Heart left ventricle (tissue), 16 donors: ENCODE measurements at places on chromosomes 5 and 9. TPM values are rescaled to one million over a fixed set of nuclear protein-coding genes. Genes with fewer than 3 reads are reported as not detected.

DNA sequence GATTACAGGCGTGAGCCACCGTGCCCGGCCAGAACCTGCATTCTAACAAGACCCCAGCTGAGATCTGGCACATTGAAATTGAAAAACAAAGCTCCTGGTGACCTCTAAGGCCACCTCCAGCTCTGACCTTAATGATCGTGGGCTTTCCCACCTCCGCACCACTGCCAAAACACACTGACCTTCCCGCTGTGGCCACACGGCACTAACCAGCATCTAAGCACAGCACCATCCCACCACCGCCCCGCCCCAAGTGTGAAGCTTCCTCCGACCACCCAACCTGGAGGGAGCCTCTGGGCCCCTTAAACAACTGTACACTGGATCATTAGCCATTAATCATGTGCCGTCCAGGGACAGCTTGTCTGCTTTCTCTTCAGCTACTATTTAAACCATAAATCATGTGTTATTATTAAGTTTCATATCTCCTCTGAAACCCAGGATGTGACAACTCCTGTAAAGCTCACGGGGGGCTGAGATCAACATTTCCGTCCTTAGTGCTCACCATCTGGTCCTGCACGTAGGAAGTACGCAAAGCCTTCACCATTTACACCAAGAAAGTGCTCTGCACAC, 80.6 kb downstream of the COL23A1 start:
- no peak for DNase-seq
- no peaks in the 10 kb centered on the region for H3K4me1 ChIP-seq
- no peak overlapping the region for H3K27ac ChIP-seq
- H3K4me3 ChIP-seq: no peak overlapping the region

DNA sequence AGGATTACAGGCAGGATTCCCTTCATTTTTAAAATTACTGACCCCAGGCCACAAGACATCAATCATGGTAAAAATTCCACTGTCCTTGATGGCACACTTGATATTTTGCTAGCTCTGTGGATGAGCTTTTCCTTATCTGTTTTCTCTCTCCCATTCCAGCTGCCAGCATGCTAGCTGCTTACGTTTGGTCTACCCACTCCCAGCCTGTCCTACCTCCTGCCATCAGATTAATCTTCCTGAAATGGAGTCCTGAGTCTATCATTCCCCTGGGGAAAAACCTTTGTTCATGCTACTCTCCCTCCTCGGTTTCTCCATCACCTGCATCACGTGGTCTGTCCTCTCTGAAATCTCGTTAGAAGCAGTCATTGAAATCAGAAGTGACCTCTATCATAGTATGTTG, 108.9 kb downstream of the F2RL2 start:
- no peaks in the 10 kb centered on the region for H3K4me1 ChIP-seq
- H3K27me3 ChIP-seq: no peaks in the 10 kb centered on the region
- no peaks in the 10 kb centered on the region for H3K36me3 ChIP-seq
- DNase-seq: no peak
- no peak overlapping the region for H3K4me3 ChIP-seq

FLT4 gene
- total RNA-seq: 9.3 TPM

DNA sequence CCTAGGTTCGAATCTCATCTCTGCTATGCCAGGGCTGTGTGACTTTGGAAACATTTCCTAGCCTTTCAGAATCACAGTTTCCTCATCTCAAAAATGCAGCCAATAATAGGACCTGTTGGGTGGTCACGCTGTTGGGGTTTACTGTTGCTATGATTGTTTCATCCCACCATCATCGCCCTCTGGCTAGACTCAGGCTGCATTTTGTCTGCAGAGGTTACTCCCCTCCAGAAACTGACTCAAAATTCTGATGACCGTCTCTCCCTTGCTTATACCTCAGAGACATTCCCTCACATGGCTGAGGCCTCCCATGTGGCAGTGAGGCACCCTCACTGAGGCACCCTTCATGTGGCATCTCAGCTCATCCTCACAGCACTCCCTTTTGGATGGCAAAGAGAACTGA, 61.6 kb downstream of the COL27A1 start:
- peaks cover 12% of the 10 kb centered on the region for H3K4me1 ChIP-seq
- no peak overlapping the region for H3K27ac ChIP-seq
- no peaks in the 10 kb centered on the region for H3K36me3 ChIP-seq
- DNase-seq: no peak
- no peak overlapping the region for H3K4me3 ChIP-seq

IQGAP2 gene
- 7.0 TPM for total RNA-seq

DNA sequence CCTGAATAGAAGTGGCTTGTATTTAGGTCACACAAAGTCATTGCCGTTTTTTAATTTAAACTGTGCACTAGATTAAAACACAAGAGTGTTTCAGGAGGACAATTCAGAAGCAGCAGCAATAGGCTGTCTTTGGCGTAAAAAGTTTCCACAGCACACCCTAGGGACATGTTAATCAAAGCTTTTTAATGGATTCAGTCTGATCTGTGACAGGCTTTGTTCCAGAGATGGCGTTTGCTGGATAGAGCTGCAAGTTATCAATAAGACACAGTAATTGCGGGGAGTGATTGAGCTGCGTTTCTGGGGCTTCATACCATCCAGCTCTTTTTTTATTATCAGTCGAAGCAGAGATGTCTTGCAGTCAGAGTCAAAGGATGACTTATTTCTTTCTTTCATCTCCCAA, 300.3 kb downstream of the ZNF608 start:
- DNase-seq: no peak
- no peaks in the 10 kb centered on the region for H3K4me1 ChIP-seq

- H3K27me3 ChIP-seq: no peaks in the 10 kb centered on the region
- no peak overlapping the region for H3K27ac ChIP-seq
- no peaks in the 10 kb centered on the region for H3K4me1 ChIP-seq
- no peak overlapping the region for H3K4me3 ChIP-seq
Observed at GRCh38 chr9:7298123-7298522, 501.5 kb downstream of the DMAC1 start.

FNIP1 gene
- 28.3 TPM for total RNA-seq

GRCh38 chr5:1033606-1034420, 25.2 kb downstream of the NKD2 start:
- H3K27me3 ChIP-seq: no peaks in the 10 kb centered on the region
- H3K4me3 ChIP-seq: no peak overlapping the region
- DNase-seq: no peak
- H3K36me3 ChIP-seq: no peaks in the 10 kb centered on the region

CSF1R gene
- total RNA-seq: 88.4 TPM

PLPPR1 gene
- 0.33 TPM for total RNA-seq

GRCh38 chr9:133051966-133052539, 9.7 kb upstream of the CEL start:
- H3K27ac ChIP-seq: no peak overlapping the region
- H3K4me3 ChIP-seq: no peak overlapping the region
- no peak for DNase-seq
- H3K27me3 ChIP-seq: no peaks in the 10 kb centered on the region
- H3K36me3 ChIP-seq: peaks cover 97% of the 10 kb centered on the region

LVRN gene
- 2.1 TPM for total RNA-seq

CCL19 gene
- total RNA-seq: 2.9 TPM

GRCh38 chr5:135650081-135650480, 71.3 kb upstream of the CXCL14 start:
- no peaks in the 10 kb centered on the region for H3K27me3 ChIP-seq
- H3K27ac ChIP-seq: no peak overlapping the region
- no peaks in the 10 kb centered on the region for H3K4me1 ChIP-seq
